ENCODE measurements at places on chromosomes 1 and 21.

GRCh38 chr1:41743366-41743765, 175.4 kb downstream of the HIVEP3 start:
- no peak for DNase-seq

GRCh38 chr1:243234978-243235647, 20.0 kb downstream of the CEP170 start:
- no peak for DNase-seq

DNA sequence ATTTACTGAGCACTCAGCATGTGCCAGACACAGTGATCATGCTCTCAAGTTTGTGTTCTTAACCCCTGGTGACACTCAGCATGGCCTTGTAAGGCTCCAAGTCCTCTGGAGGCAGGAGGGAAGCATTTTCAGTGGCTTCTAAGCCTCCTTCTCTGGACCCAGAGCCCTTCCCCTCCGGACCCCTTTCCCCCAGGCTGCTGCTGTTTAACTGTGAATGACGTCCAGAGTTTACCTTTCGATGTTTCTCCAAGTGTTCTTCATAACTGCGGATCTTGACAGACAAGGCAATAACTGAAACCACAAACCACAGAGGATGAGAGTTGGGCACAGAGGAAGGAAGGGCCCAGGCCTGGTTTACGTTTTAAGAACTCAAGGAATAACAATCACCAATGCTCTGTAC, 6.5 kb downstream of the MRPS15 start:
- no peak for DNase-seq

DNA sequence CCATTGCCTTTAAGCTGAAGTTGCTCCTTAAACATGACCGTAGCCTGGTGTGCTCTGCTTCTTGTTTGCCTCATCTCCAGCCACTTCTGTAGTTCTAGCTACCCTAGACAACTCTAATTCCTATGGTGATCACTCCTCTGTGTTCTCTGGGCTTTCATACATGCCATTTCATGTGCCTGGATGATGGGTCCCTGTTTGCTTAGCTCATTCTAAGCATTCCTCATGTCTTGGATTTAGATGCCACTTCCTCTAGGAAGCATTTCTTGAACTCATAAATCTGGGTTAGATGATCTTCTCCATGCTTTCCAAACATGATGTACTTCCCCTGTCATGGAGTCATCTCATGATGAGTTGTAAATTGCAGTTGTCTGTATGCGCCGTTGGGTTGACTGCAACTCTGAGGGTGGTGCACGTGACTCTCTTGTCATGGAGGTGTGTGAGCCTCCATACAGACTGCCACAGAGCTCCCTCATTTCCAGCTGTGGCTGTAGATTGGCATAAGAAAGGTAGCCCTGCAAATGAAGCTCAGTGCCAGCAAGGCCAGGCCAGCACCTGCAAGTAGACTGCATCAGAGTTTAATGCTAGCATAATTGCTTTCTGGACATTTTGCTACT, 77.2 kb downstream of the LAMC1 start:
- DNase-seq: no peak

DNA sequence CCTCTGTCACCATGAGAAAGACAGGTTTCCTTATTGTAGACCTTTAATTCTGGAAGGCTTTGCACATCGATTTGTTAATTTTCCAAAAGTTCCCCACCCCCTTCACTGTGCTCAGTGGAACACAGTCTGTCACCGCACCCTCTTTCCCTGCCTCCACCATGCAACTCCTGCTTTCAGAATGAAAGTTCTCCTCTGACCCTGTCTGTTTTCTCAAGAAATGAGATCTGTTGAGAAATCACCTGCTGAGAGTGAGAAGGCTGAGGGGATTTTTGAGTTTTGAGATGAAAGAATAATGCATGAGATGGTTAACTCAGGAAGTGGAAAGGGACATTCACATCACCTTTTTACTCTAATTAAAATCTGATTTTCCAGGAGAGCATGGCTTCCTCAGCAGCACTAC, 99.6 kb downstream of the CYYR1 start:
- DNase-seq: no peak

GRCh38 chr1:24609949-24610517, 33.1 kb upstream of the SRRM1 start:
- no peak for DNase-seq

DNA sequence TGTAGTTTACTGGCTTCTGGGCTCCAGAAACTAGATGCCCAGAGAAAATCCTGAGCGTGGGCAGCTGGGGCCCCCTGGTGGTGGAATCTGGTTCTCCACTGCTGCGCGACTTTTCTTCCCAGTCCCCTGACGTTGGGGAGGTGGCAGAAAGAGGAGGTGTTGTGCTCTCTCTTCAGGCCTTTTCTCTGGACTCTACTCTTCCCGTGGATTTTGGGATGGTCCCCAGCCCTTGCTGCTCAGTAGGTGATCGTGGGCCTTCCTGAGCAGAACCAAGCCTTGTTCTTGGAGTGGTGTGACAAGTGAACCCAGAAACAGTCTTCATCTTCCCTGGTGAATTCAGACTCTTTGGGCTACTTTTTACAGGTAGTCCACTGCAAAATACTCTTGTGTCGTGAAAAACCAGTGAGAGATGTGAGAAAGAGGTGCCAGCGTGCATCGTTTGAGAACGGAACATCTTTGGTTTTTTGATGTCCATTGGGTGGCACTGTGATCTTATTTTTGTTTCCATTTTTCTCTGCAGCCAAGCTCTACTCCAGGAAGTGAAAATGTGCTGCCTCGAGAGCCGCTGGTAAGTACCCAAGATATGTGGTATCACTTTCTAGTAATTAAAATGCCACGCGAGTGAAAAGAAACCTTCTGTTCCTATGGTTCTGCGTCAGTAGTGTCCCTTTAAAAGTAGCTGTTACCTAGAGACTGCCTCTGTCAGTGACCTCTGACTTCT, 20.2 kb downstream of the PEX14 start:
- DNase-seq: peak; percentile 76

- DNase-seq: no peak
Observed at GRCh38 chr1:96340686-96341085, 380.9 kb upstream of the PTBP2 start.

DNA sequence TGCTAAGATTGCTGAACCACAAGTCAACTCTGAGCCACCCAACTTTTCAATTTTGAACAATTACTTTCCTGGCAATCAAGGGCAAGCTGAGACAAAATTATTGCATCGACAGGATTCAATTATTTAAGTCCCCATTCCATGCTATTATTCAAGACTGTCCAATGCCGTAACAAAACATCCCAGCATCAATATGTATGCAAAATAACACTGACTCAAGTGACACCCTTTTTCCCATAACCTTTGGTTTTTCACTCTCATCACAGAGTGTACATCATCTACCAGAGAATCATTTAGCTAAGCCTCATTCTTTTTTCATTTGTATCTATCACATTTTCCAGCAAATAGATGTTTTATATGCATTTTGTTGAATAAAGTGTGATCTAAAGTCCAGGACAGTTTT, 54.6 kb downstream of the ERICH3 start:
- DNase-seq: no peak

- DNase-seq: no peak
Observed at GRCh38 chr1:225595452-225595851, 57.5 kb downstream of the ENAH start.

- DNase-seq: no peak
Observed at GRCh38 chr1:151408891-151409290, 9.5 kb downstream of the PSMB4 start.

DNA sequence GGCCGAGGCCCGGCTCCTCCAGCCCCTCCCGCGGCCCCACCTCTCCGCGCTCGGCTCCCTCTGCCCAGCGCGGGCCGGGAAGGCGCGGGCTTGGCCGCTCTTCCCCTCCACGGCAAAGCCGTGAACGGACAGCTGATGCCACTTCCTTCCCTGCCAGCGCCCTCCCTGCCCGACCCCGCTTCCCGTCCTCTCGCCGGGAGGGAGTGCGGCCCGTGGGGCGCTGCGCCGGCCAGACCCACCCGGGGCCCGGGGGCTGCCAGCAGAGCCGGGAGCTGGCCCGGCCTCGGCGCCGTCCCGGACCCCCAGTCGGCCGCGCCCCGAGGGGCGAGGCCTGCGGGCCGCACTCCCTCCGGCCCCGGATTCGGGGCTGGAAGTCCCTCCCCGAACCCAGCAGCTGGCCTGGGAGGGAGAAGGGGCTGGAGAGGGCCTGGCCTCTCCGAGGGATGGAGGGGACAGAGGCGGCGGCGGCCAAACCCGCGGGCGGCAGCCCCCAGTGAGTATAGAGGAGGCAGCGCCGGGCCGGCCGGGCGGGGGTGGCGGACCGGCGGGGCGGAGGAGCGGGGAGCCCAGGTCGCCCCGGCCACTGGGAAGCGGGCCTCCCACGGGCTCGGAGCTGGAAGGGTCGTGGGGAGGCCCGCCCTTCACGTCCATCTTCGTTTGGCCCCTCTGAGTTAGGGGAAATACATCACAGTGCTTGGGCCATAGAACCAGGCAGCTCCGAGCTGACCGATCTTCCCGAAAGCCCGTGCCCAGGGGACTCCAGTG, at the start of gene KIAA1614:
KIAA1614 (plus strand) TSS at position 97 of the 765 bp plus-strand sequence; CDS start at position 444, 347 bp downstream.
- no peak for DNase-seq

DNA sequence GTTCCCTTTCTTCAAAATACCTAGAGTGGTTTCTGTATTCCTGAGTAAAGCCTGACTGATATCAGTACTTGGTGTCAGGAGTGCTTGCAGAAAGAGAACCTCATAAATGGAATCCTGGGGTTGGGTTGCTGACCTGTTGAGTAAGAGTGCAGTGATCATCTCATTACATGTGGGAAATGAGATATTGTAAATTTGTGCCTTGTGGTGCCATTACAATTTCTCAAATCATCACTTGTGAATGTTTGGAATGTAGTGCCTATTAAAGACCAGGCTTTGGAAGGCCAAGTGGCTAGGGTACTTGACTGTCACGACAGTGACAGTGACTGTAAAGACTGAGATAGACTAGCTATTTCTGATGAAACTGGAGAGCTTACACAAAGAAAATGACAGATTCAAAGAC, 176.7 kb upstream of the CTTNBP2NL start:
- no peak for DNase-seq

All from anterior cingulate cortex (tissue), 58 donors.